ENCODE measurements at places on chromosomes 5 and 9.

GRCh38 chr5:56003679-56004078 is 8.9 kb upstream of the IL6ST start:
- DNase-seq = peak; percentile 38

DNA sequence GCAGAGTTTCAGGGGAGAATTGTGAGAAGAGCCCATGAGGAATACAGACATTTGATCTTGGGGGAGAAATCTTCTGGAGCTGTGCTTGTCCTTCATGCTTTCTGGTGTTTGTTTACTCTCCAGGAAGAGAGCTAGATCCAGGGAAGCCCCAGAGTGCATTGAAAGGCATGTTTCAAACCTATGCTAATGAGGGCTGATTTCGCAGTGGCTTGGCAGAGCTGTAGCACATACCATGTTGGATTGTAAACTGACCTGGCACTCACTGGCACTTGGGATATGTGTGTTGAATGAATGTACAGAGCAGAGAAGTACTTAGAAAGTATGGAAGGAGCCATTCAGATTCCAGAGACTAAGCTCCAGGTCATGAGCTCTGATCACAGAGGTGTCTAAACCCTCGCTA is 30.9 kb downstream of the TNFSF8 start:
- DNase-seq = no peak

DNA sequence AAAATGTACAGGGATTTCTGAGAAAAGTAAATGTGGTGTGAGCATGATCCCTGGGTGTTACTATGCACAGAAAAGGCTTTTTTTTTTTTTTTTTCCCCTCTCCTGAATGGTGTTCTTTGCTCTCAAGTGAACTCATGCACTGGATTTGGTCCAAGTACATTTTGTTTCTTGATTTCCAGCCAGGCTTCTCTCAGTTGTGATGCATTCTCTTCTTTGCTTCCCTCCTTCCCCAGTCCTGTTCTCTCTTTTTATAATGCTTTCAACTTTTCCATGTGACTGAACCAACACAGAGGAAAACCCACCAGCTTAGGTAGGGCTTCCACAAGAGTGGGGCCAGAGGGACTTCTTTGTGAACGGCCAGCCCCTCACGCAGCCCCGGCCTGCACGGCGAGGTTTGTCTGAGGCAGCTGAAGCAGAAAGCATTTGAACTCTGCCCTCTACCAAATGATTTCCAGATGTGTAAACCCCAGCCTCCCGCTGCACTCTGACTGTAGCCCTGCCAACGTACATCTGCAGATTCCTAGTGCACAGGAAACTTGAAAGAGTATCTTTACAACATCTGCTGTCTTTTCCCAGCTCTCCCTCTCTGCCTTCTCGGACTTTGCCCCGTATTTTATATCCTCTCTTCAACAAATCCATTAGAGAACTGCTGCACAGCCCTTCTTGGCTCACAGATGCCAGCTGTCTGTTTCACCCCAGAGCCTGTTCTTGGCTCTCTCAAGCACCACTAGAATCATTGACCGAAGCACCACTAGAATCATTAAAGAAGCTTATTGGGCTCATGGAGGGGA is 71.8 kb upstream of the CD180 start:
- peak; percentile 64 for DNase-seq

DNA sequence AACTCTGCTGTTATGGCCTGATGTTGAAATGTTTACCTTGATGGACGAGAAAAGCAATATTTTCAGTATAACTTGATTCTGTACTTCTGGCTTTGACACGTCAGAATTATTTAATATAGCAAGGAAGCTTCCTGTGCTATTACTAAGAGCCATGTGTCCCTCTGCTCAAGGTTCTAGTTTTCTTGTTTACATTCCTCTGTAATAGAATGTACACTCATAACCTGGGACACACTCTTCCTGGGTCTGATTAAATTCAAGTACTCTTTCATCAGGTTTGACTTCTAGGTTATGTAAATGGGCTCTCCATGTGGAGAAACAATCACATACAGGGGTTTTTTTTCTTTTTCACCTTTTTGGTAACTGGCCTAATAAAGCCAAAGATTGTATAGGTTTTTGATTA is 33.1 kb downstream of the GTF3C4 start:
- DNase-seq = no peak

DNA sequence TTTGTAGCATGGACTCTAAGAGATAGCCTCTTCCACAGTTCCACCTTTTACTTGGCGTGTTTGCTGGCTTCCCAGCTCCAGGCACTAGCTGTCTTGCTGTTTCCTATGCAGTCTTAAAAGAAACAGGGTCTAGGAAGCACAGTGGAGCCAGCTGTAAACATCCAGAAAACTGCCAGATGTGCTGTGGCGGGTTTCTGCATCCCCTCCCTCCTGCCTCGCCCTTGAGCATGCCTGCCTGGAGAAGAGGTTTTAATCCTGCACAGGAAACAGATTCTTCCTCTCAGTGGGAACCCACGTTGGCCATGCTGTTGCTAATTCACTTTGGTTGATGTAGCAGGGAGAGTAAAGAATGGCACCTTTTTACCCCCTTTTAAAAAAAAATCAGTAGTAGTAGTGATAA is 121.3 kb downstream of the RPS23 start:
- no peak for DNase-seq

- DNase-seq = no peak
These were observed 2.0 kb downstream of the SCGB3A2 start for GRCh38 chr5:147880487-147880886.

GRCh38 chr5:181245427-181246275 is 1.9 kb upstream of the RACK1 start:
- no peak for DNase-seq

- no peak for DNase-seq
These were observed 26.1 kb downstream of the NCBP1 start for GRCh38 chr9:97659771-97660170.

- DNase-seq = no peak
These were observed 694.3 kb downstream of the BRINP1 start for GRCh38 chr9:118674942-118675341.
